M059J (cell line): ENCODE measurements at places on chromosomes 1 and 21. TPM values are rescaled to one million over a fixed set of nuclear protein-coding genes. Genes with fewer than 3 reads are reported as not detected.
A peak's percentile ranks its signal among the peaks of the same experiment; 100 is the strongest.

- DNase-seq = peak; percentile 85
Observed at GRCh38 chr1:34320053-34320669, 143.5 kb downstream of the C1orf94 start.

- DNase-seq = no peak
Observed at GRCh38 chr1:186189156-186189555, 185.9 kb downstream of the TPR start.

PADI4 gene
- total RNA-seq = 0.49 and 2.3 TPM in 2 replicates

GRCh38 chr1:27504588-27505419, 14.8 kb upstream of the WASF2 start:
- peak; percentile 84 for DNase-seq

DNA sequence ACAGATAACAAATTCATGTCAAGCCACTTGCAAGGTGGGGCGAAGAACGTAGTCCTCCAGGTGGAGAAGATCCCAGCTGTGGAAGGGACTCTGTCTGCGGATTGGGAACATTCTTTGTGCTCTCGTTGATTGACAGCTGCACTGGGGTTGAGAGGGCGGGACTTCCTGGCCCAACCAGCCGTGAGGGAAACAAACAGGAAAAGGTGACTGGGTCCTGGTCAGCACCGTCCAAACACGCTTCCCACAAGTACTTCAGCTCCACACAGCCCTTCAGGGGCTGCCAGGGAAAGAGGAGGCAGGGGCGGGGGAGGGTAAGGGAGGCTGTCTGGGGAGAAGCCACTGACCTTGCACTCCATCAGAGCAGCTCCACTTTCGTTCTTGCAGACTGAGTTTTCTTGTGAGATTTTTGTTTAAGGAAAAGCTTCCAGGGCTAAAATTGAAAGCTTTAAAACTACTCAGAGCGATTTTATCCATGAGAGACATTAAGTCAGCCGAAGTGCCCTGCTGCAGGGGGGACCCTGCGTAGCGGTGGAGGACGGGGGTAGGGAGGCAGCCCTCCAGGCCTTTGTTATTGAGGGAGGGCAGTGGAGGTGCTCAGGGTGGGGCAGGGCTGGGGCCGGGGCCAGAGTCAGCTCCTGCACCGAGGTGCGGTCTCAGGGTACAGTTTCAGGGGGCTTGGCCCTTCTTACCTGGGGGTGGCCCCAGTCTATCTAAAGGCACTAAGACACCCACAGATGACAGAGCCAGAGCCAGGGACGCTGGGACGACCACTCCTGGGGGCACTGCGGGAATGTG, 21.6 kb upstream of the STUM start:
- peak; percentile 68 for DNase-seq

LPAR3 gene
- 2.6 and 3.6 TPM in 2 replicates for total RNA-seq
